HepG2 (cell line): ENCODE measurements at places on chromosomes 6 and 20. TPM values are rescaled to one million over a fixed set of nuclear protein-coding genes. Genes with fewer than 3 reads are reported as not detected.

GRCh38 chr6:167134448-167135328 lies 11.8 kb downstream of the CCR6 start:
- no peak for DNase-seq

DNA sequence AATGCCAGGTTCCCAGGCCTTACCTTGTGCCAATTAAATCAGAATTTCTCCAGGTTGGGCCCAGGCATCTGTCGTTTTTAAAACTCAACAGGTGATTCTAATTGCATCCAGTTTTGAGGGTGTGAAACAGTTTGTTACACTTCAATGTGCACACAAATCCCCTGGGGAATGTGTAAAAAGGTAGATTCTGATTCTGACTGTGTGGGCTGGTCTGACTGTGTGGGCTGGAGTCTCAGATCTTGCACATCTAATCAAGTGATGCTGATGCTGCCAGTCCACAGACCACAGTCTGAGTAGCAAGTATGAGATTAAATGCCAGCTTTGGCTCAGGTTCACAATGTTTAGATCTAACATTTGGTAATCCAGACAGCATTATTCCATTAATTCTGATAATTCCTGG lies 12.5 kb upstream of the ETV7 start:
- no peak for DNase-seq

Gene LY6G6C
- polyA plus RNA-seq = 0.15 and 0.21 TPM in 2 replicates

Gene ERGIC3
- polyA plus RNA-seq = 610 and 670 TPM in 2 replicates

DNA sequence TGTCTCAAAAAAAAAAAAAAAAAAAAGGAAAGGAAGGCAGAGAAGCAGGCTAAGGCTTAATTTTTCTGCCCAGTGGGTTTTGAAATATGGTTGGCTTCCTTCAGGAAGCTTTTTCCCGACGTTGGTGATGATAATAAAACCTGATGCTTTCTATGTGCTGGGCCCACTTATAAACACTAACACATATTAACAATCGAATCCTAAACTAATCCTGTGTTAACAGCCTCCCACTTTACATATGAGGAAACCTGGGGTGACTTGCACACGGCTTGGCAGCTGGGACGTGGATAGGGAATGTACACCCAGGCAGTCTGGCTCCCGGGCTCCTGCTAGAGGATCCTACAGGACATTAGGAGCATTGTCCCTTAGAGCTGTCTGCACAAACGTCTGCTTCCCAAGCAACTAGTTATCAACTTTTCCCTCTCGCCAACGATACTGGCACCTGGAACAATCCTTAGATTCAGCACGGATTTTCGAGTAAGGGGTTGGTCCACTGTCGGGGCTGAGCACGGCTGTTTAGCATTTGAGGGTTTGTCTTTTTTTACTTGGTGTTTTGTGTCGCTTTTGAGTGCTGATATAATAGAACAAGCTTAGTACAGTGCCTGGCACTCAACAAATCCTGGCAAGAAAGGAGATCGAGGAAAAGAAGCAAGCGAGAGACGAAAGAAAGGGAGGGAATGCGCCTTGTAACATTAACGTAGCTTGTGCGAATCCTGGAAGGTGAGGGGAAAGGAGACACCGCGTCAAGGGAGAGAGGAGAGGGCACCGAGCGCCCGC lies 622 bp upstream of the KIZ start:
- DNase-seq = peak; percentile 88

DNA sequence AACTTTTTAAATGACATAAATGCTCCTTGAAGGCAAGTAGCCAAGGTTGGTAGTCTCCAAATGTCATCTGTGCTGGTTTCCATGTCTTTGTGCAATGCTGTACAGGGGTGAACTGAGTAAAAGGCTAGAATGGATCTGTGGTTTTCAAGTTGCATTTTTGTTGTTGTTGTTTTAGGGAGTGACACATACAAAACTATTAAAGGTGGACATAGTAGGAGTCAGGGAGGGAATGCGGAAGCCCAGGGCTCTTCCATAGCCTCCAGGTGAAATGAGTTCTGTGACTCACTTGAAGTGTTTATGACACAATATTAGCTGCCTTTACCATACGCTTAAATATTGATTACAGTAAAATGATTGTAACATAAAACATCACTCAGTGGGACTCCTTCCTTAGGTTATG lies 22.5 kb upstream of the QKI start:
- DNase-seq = no peak

Gene PLN
- polyA plus RNA-seq = not detected in 2 replicates

Gene C6orf58
- not detected in 2 replicates for polyA plus RNA-seq

DNA sequence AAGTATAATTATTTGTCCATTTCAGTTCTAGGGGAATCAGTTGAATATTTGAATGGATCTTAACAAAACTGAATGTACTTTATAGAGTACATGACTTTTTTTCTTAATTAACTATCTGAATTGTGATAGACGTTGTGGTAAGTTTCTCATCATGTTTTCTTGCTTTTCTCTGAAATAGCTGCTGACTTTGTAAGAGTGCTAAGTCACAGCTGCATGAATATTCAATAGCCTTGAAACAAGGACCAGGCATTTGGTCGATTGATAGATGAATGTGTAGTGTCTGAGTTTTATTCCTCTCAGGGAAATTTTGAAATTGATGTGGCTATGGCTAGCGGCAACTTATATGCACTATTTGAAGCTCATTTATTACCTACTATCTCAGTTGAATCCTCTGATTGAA lies 56.0 kb downstream of the ADGRB3 start:
- DNase-seq = no peak

DNA sequence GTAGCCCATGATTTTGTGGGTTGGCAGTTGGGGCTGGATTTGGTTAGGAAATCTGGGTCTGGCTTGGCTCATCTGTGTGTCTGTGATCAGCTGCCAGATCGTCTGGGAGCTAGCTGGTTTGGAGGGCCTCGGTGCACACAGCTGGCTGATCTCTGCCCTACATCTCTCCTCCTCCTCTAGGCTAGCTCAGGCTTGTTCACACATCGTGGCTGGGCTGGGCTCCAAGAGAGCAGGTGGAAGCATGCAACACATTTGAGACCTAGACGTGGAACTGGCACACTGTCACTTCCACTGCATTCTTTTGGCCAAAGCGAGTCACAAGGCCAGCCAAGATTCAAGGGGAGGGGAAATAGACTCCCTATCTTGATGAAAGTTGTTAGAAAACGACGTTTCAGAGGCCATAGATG lies 15.9 kb downstream of the NDUFAF5 start:
- peak; percentile 89 for DNase-seq

GRCh38 chr6:99607416-99608036 lies 893 bp downstream of the PRDM13 start:
- no peak for DNase-seq

DNA sequence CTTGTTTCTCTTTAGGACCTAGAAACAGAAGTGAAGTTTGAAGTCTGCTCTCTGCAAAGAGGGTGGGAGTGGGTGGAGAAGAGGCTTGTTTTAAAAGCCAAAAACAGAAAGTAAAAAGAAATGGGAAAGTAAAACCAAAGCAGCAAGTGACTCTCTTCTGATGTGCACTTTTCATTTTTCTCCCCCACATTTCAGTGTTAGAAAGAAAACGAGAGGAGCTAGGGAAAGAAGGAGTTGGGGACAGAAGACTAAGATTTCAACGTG lies 1.3 kb downstream of the C6orf141 start:
- DNase-seq = no peak

Gene SLC52A3
- polyA plus RNA-seq = 0.03 TPM in 1 of 2 replicates, not detected in the other

DNA sequence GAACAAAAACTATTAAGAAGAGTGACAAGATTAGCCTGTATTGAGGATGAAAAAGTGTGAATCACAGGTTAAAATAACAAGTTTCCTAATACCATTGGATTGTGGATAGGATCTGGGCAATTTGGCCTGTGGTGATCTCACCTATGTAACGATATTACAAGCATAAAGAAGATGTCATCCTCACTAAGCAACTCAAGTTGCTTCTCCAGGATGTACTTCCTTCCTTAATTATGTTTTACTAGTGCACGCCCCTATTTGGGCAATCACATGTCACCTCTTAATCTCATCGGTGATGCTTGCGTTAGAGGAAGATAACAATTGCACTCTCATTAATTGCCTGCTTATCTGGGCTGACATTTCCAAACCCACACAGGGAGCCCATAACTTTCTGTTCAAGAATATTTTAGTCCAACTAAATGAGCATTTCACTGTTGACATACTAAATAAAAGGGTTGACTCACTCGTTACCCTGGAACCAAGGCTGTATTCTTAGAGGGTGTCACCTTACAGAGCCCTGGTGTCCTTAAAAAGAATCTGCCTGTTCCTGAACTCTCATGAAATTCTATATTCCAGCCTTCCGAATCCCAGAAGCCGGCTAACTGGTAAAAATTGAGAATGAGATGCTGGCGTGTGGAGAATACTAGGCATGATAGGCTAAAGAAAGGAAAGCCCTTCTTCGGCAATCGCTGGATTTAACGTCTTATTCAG lies 88.2 kb upstream of the ATXN1 start:
- DNase-seq = peak; percentile 6

GRCh38 chr20:61704661-61705060 lies 361.0 kb downstream of the TAF4 start:
- no peak for DNase-seq

GRCh38 chr6:157823528-157824370 lies 703 bp downstream of the SNX9 start:
- DNase-seq = peak; percentile 67

DNA sequence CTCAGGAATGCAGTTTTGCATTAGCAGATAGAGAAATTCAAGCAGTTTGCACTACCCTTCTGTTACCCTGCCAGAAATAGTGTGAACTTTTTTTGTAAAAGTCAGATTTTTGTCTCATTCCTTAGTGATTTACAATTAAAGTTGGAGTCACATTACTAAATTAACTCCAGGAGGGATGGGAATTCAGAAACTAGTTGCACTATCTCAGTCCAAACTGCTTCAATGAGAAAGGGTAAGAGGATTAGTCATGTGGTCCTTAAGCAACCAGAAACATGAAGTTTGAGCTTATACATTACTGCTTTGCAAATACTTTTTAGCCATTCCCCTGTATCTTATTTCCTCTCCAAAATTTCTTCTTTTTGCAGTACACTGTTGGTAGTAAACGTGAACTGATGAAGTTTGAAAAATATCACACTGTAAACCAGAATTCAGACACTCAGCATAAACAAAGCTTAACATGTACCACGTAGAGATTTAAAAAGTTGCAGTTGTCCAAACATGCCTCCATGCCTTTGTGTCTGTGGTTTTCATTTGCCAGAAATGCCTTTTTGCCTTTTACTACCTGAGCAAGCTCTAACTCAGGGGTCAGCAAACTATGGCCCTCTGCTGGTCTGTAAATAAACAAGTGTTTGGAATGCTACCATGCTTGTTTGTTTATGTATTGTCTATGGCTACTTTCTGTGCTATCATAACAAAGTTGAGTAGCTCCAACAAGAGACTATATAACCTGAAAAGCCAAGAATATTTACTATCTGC lies 49.7 kb downstream of the TP53INP2 start:
- no peak for DNase-seq

Gene LY6G6F
- not detected in 2 replicates for polyA plus RNA-seq

- no peak for DNase-seq
Observed at GRCh38 chr6:54491431-54491830, 183.2 kb downstream of the TINAG start.

DNA sequence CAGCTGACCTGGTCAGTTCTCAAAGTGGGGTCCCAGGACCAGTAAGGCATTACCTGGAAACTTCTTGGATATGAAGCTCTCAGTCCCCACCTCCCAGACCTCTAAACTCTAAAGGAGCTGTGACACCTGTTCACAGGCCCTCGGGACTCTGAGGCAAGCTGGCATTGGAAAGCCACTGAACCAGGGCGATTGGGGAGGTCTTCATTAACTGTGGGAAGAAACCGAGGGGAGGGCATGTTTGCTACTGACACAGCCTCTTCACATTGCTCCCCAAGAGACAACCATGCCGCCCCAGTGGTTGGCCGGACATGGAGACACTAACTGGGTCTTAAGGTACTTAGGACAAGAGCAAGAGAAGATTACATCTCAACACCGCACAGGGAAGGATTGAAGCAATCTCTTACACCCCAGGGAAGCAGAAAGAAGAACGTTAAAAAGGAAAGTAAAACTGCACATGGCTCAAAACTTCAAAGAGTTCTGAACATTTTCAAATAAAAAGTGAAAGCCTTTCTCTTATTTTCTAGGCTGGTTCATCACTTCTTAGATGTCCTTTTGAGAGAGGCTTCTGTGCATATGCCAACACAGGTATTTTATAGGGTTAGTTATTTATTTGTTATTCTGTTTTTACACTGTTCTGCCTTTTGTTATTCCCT lies 210.0 kb upstream of the CST7 start:
- no peak for DNase-seq

DNA sequence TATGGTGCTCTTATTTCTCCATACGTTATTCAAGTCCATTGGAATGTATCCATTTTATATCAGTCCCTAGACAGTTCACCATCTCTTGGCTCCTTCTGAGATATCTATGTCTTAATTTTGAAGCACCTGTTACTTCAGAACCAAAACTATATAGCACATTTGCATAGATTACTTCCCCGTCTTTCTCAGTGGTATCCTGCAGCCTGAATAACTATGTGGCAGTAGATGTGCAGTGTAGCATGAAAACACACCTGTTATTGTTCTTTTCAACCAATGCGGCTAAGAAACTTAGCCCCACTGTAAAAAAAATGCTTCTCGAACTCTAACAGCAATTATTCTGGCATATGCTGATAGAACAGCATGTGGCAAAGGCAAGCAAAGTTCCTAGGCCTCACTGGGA lies 1184.4 kb upstream of the ADGRB3 start:
- DNase-seq = no peak

DNA sequence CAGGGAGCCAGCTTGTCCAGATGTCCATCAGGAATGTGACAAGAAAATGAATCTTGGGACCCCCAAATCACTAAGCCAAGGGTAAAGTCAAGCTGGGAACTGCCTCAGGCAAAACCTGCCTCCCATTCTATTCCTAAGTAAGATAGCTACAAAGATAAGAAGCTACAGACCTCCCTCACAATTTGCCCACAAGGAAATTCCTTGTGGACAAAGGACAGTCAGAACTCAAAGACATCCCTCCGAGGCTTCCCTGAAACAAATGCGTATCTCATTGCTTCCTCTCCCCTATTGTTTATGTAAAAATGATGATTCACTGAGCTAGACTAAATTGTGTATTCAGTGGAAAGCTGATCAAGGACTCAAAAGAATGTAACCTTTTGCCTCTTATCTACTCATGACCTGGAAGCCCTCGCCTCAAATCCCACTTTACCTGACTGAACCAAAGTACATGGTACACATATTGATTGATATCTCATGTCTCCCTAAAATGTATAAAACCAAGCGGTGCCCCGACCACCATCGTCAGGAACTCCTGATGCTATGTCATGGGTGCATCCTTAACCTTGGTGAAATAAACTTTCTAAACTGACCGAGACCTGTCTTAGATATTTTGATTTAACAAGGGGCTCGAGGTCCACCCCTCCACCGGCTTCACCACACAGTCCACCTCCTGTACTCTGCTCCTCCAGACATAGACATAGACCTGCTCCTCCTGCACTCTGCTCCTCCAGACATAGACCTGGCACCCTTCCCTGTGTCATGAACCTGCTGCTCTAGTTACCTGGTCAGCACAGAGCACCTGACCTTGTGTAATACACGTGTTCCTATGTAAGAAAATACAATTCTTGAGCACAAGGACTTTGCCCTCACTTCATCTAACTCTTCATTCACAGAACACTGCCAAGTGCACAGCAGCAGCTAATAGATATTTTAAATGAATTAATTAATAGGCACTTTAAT lies 81.4 kb downstream of the WDR27 start:
- DNase-seq = peak; percentile 60

Gene FAM229B
- polyA plus RNA-seq = 8.8 and 11.3 TPM in 2 replicates
